ENCODE measurements at places on chromosomes 3 and 15.

GRCh38 chr3:185827595-185828344 is 2.9 kb upstream of the IGF2BP2 start:
- no peak for DNase-seq

GRCh38 chr3:34263101-34263621 is 464.7 kb downstream of the PDCD6IP start:
- DNase-seq: no peak

- no peak for DNase-seq
Observed at GRCh38 chr3:50587806-50588758, 18.8 kb downstream of the HEMK1 start.

DNA sequence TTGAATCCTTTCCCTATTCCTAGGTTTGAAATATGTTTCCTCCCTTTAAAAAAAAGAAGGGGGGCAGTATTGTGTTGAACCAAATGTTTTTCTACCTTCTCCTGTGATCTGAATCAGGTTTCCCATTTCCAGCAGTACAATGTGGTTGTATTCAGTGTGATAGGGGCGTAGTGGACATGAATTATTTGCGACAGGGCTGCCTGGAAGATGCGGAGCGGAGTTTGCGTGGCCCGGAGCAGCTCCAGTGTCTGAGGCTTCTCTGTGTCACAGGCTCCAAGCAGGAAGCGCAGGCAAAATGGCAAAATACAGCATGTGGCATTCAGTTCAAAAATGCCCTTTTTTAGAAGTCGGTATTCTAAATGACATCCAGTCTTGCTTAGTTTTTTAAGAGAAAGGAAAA is 154.4 kb downstream of the PGPEP1L start:
- peak; percentile 80 for DNase-seq

DNA sequence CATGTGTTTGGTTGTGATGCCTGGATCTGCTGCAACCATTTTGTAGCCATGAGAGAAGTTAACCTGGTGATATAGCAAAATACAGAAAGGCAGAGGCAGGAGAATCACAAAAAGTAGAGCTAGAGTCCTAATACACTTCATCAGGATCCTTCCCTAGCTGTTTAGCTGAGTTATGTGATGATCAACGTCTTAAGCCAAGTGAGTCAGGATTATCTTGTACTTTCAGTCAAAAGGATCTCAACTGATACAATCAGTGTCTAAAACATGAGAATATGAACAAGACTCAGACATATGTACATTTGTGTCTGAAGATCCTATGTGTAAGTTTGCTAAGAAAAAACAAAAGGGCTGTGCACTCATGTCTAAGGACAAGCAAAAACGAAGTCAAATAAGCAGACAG is 236.9 kb downstream of the NTRK3 start:
- no peak for DNase-seq

DNA sequence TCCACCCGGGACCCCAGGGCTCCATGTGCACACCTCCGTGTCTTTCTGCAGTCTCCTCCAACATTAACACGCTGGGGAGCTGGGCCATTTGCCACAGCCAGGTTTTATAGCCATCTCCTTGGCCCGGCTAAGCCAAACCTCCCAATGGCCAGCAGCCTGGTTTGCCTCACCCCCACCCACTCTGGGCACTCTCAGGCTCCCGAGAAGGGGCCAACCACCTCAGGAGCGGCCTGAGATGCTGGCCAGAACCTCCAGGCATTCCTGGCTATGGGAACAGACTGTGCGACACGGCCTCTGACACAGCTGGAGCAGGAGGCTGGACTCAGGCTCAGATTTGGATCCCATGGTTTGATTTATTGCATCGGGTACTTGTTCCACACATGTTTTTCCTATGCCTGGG is 289.7 kb downstream of the RPLP1 start:
- DNase-seq: no peak

Measured in hematopoietic multipotent progenitor cell treated with erythropoietin and hydrocortisone succinate and interleukin-3 and kit ligand, for 15 days (in vitro differentiated cells).